Activated CD4-positive, alpha-beta memory T cell treated with anti-CD3 and anti-CD28 coated beads, Interleukin-2, amount 10 ng/mL, durations not matched to agents 7 days and 5 days (primary cell): ENCODE measurements at places on chromosomes 11 and 22. TPM values are rescaled to one million over a fixed set of nuclear protein-coding genes. Genes with fewer than 3 reads are reported as not detected.

- no peaks in the 10 kb centered on the region for H3K36me3 ChIP-seq
- H3K27ac ChIP-seq: no peak overlapping the region
- DNase-seq: no peak
- no peak overlapping the region for H3K4me3 ChIP-seq
- H3K4me1 ChIP-seq: no peaks in the 10 kb centered on the region
- no peaks in the 10 kb centered on the region for H3K27me3 ChIP-seq
These were observed 31.0 kb downstream of the PAX6 start for GRCh38 chr11:31780078-31780477.

GRCh38 chr11:62611705-62612365 lies 740 bp downstream of the EML3 start:
- peak overlapping the region; percentile 97 for H3K4me3 ChIP-seq
- DNase-seq: no peak
- peak overlapping the region; percentile 93 for H3K27ac ChIP-seq
- H3K27me3 ChIP-seq: no peaks in the 10 kb centered on the region

BEST1 gene
- total RNA-seq: 0.30 TPM

MMP27 gene
- total RNA-seq: not detected

DNA sequence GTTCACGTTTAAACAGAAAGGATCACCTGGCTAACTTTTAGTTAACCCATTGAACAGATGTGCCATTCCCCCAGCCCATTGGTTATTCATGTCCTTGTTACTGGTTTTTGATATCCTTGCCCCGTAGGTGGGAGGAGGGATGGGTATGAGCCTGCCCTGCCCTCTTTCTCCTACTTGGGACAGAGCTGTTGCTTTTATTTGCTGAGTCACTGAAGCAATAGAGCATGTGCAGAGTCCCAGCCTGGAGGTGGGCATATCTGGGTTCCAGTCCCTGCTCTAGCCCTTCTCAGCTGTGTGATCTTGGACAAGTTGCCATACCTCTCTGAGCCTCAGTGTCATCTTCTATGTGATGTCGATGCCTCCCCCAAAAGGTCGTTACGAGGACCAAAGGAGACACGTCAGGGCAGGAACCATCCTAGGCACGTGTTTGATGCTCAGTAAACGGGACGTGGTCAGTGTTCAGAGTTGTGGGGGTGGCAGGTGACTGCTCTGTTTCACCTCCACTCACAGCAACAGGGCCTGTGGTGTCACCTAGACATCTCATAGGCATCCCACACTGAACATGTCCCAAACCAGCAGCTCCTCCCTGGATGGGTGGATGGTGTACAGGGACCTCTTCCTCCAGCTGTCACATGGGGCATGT lies 61.0 kb downstream of the BMAL1 start:
- DNase-seq: peak; percentile 44
- peak overlapping the region; percentile 78 for H3K4me3 ChIP-seq
- H3K36me3 ChIP-seq: peaks cover 10% of the 10 kb centered on the region
- H3K27ac ChIP-seq: peak overlapping the region; percentile 86
- H3K4me1 ChIP-seq: peaks cover 61% of the 10 kb centered on the region

GRCh38 chr11:7060868-7061267 lies 27.9 kb upstream of the RBMXL2 start:
- H3K27me3 ChIP-seq: no peaks in the 10 kb centered on the region
- H3K36me3 ChIP-seq: no peaks in the 10 kb centered on the region
- DNase-seq: no peak
- no peak overlapping the region for H3K27ac ChIP-seq

HEPACAM gene
- total RNA-seq: not detected

DNA sequence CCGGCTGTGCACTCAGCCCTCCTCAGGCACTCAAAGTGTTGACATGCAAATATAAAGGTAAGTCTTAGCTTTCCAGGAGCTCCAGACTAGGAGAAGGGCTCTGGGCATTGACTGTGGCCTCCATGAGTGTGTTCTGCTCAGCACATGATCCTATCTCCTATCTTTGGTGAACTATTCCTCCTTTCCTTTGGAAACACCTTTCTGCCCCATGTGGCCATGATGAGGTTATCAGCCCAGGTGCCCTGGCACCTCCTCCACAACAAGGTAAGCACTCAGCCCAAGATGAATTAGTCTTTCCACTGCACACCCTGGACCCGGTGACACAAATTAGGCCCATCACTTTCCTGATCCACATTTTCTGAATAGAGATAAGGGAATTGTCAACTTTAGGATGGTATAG lies 37.9 kb upstream of the LMO1 start:
- DNase-seq: no peak
- no peaks in the 10 kb centered on the region for H3K4me1 ChIP-seq
- no peak overlapping the region for H3K27ac ChIP-seq
- no peaks in the 10 kb centered on the region for H3K36me3 ChIP-seq
- peaks cover 2% of the 10 kb centered on the region for H3K27me3 ChIP-seq

DNA sequence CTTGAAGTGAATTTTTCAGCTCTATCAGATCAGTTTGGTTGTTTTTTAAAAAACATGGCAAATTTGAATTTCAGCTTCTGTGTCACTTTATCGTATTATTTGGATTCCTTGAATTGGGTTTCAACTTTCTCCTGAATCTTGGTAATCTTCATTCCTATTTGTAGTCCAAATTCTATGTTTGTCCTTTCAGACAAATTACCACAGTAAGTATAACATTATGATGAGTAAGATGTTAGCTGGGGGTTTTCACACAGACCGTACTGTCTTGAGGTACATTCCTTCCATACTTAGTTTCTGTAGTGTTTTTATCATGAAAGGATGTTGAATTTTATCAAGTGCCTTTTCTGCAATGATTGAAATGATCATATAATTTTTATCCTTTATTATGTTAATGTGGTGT lies 28.0 kb downstream of the OR5B17 start:
- no peak for DNase-seq
- H3K27me3 ChIP-seq: peaks cover under 1% of the 10 kb centered on the region
- no peak overlapping the region for H3K4me3 ChIP-seq
- no peaks in the 10 kb centered on the region for H3K36me3 ChIP-seq
